ENCODE measurements at places on chromosomes 2 and 18.
A peak's percentile ranks its signal among the peaks of the same experiment; 100 is the strongest.

- DNase-seq: no peak
Observed at GRCh38 chr18:295756-296490, 28.1 kb upstream of the THOC1 start.

GRCh38 chr2:231687133-231687852 lies 21.0 kb upstream of the PTMA start:
- peak; percentile 38 for DNase-seq

DNA sequence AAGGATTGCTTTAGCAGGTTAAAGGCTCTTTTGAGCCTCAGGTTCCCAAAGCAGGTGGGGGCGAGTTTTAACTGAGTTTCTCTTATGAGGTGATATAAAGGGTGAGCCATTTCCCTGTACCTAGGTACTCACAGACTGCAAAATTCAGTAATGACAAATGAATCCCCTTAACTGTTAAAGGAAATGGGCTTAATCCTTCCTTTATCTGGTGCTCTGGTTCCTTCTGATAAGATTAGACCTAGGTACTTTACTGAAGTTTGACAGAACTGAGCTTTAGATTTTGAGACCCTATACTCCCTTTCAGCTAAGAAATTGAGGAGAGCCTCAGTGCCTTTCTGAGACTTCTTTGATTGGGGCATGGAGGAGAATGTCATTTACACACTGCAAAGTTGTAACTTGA lies 42.6 kb downstream of the STK17B start:
- no peak for DNase-seq

DNA sequence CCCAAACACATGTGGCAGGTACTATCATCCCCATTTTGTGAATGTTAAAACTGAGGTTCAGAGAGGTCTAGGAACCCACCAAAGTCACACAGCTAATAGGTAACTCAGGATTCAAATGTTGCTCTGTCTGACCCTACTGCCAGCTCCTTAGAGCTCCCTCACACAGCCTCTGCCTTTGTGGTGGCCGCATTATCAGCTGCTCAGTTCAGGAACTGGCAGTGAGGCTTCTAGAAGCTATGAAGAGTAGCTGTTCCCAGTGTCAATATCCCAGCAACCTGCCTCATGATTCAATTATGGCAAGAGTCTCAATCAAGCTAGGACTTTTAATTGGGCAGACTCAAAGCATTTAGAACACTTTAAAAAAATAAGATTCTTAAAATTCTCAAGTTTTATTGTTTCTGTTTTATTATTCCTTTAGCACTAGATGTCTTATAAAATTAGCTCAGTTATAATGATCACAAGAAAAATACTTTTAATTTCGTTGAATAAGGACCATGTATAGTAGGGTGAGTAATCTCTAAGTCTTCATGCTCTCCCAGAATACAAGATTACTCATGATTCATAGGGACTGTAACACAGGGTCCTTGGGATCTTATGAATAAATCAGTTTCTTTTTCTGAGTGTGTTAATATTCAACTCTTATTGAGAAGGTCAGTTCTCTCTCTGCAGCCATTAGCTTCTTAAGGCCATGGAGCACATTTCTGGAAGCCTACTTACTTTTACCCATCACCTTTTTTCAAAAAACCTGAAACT lies 342.7 kb downstream of the RND3 start:
- no peak for DNase-seq

DNA sequence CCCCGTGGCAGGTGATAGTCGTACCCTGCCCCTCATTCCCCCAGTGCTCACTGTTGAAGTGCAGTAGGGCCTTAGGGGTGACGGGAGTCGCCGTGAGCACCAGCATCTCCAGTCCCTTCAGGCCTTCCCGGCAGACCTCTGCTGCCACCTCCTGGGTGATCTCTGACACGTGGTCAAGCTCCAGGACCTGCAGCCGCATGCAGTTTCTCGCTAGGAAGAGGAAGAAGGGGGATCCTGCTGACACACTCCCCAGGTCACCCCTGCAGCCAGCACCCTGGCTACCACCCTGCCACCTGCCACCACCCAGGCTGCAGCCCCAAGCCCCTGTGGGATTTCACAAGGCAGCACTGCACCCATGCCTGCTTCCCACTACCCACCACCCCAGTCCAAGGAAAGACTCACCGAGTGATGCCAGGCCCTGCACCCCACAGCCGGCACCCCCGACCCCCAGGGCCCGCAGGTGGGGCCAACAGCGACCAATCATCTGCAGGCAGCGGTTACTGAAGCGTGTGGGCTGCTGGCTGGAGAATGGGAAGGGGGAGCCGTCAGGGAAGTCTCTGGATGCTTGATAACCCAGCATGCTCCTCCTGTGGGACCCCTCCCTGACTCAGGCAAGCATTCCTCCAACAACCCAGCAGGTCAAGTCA lies 23.8 kb downstream of the FBXO41 start:
- no peak for DNase-seq

- no peak for DNase-seq
Observed at GRCh38 chr2:134253804-134254203, at the start of gene MGAT5. MGAT5 (plus strand) TSS chr2:134254072; CDS start chr2:134254404, 332 bp downstream.

- DNase-seq: no peak
Observed at GRCh38 chr2:225471039-225471438, 71.5 kb downstream of the NYAP2 start.

GRCh38 chr2:222398446-222398885 lies 25.9 kb upstream of the SGPP2 start:
- DNase-seq: no peak

DNA sequence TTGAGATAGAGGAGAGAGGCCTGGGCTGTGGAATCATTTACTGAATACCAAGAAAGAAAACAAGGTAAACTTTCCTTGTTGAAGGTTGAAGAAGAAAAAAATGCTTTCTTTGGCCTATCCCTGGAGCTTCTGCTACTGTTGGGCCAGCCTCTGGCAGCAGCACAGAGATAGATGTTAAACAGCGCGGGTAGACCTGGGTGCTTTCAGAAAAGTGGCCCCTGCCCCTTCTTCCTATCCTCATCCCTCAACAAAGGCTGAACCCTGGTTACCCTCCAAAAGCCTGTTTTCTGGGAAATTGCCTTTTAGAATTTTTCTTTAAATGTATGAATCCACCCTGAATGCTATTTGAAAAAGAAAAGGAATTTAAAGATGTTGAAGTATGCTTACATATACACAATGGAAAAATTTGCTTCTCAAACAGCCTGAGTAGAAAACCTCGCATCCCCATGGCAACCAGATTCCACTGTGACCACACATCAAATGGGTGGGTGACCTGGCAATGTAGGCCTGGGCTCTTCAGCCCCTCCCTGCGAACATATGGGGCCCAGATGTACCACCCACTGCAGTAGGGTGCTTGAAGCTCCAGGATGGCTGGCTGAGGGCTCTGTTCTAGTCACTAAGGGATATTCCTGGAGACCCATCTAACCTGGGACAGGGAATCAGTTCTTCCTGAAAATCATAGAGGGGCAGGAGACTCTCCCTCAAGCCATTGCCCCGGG lies 23.4 kb upstream of the CHRNA1 start:
- DNase-seq: no peak

DNA sequence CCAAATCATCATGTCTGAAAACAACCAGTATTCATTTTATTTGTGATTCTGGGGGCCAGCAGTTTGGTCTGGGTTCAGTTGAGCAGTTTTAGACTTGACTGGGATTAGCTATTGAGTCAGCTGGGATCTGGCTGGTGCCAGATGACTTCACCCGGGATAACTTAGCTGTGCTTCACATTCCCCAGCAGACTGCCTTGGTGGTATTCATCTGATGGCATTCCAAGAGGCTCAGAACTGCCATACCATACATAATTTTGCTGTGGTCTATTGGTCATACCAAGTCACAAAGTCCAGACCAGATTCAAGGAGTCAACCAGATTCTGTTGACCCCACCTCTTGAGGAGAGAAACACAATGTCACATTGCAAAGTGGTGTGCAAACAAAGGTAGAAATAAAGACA lies 7.8 kb upstream of the FSHR start:
- no peak for DNase-seq

- no peak for DNase-seq
Observed at GRCh38 chr2:118249531-118249930, 161.3 kb downstream of the INSIG2 start.

DNA sequence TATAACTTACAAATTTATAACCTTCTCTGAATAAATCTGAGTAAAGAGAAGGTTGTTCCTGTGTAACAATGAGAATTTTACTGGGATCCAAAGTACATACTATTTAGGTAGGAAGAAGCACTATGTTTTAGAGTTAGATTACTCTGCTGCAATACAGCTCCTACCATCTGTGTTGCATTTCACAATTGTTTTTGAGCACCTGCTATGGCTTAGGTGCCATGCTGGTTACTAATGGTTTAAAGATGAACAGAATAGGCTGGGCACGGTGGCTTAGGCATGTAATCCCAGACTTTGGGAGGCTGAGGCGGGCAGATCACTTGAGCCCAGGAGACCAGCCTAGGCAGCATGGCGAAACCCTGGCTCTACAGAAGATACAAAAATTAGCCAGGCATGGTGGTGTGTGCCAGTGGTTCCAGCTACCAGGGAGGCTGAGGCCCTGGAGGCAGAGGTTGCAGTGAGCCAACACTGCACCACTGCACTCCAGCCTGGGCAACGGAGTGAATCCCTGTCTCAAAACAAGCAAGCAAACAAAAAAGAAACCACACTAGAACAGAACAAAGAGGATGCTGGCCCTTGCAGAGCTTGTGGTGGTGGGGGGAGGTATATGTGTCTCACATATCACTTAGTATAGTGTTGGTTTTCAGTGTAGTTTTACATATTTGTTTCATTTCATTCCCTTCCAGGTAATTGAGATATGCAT lies 56.7 kb downstream of the SPTBN1 start:
- DNase-seq: no peak

- no peak for DNase-seq
Observed at GRCh38 chr2:234964631-234965461, 13.0 kb downstream of the SH3BP4 start.

DNA sequence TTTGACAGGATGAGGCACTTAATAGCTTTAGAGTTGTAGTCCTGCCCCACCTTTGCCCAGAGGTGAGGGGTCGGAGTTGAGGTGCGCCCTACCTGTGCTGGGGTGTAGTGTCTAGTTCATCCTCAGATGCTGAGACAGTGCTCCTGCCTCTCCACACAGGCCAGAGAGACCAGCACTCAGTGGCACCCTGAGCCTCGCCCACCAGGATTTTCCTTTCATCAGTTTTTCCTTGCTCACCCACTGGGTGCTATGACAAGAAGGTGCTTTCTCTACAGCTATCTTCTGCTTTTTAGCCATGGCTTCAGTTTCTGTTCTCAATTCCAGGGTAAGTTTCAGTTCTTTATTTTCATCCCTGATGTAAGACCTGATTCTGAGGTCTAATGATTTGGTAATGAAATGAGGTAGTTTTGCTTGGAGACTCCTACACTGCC lies 16.8 kb upstream of the TMEM131 start:
- no peak for DNase-seq

DNA sequence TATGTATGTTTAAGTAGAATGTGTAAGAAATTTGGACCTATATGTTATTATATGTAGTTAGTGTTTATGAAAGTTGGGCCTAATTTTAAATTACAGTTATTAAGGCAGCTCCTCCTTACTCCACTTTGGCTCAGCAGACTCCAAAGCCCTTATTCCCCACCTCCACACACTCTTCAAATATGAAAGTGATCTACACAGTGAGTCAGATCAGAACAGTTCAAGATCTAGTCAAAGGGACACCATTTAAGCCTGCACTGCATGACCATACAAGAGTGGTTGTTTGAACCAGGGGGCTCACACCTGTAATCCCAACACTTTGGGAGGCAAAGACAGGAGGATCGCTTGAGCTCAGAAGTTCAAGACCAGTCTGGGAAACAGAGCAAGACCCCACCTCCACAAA lies 21.2 kb upstream of the PMAIP1 start:
- no peak for DNase-seq

All from activated CD4-positive, alpha-beta T cell treated with anti-CD3 and anti-CD28 coated beads, Interleukin-2, amount 50 U/mL, for 24 hours (primary cell).